ENCODE measurements at places on chromosomes 1 and 21. TPM values are rescaled to one million over a fixed set of nuclear protein-coding genes. Genes with fewer than 3 reads are reported as not detected.

DNA sequence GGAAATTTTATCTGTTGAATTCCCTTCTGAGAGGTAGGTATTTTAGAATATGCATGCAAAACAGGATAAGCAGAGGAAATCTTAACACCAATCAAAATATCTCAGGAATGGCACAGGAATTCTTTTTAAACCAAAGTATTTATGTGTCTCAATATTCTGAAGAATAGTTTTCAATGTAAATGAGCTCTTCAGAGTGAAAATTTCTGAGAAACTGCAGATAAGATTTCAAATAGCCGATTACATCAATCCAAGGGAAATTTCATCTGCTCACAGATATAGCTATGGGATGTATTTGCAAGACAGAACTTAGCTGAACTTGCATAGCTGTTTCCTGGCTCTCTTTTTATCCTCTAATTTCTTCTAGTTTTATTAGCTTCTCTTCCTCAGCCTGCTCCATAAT is 209.5 kb downstream of the GRIK1 start:
- no peak for DNase-seq

- DNase-seq: peak; percentile 74
Measured at GRCh38 chr1:2783069-2783434, 18.4 kb downstream of the TTC34 start.

DNA sequence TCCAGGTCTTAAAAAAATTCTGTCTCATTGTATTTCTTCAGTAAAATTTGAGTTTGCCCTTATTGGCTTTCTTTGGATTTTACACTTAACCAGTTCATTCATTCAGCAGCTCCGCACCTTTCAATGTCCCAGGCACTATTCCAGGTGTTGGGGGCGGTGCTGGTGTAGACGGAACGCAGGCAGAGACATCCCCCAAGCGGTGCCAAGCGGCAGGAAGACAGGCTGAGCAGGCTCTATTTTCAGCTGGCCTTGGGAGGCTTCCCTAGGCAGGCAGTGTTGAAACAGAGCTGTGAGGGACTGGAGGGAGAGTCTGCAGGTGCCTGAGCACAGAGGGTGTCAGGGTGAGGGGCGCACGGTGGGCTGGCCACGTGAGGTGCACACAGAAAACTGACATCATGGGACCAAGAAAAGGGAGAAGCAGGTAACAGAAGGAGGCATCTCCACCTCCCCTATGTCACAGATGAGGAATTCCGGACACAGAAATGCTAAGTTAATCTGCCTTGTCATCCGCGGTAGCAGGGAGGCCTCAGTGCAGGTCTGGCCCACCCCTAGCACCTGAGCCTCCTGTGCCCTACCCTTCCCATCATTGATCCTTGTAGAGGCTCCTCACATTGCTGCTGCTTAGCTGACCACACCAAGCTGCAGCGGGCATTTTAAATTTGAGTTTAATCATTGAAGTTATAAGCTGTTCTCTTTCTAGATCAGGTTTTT is 40.8 kb downstream of the SLC37A1 start:
- no peak for DNase-seq

DNA sequence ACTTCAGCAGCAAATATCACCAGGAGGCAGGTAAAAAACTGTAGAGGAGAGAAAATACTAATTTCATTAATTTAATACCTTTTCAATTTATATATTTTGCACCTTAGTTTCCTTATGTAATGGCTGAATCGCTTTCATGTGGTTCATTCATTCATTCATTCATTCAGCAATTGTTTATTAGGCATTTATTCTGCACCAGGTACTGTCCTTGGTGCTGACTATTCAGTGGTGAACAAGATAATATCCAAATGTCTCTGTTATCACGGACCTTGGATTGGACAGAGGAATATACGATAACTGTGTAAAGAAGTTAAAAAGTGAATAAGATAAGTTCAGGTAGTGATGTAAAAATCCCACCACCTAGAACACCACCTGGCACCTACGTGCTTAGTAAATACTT is 28.8 kb downstream of the TSPAN2 start:
- DNase-seq: no peak

DNA sequence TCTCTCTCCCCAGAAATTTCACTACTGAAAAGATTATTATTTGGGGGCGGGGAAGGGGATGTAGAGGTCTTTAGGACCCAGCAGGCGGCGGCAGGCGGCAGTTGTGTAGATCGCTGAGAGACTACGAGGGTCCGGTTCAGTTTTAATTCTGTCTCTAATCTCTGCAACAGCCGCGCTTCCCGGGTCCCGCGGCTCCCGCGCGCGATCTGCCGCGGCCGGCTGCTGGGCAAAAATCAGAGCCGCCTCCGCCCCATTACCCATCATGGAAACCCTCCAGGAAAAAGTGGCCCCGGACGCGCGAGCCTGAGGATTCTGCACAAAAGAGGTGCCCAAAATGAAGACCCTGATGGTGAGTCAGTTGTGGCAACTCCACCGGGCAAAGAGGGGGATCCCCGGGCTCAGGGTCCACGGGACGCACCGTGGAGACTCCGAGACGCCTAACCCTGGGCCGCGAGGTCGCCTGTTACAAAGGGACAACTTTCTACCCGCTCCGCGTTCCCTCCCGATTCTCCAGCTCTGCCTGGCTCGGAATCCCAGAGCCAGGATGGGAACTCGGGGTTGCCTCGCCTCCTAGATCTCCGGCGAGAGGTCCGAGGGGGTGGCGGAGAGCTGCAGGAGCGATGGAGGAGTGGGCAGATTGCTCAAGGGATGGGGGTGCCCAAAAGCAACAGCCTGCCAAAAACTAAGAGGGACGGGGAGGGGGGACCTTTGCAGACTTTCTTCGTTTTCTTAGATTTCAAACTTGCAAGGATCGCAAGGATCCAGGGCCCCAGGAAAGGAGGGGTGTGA is at the start of gene ST6GALNAC5:
Gene ST6GALNAC5 (plus strand): TSS at position 139 of the 789 bp plus-strand sequence.
- DNase-seq: no peak

DNA sequence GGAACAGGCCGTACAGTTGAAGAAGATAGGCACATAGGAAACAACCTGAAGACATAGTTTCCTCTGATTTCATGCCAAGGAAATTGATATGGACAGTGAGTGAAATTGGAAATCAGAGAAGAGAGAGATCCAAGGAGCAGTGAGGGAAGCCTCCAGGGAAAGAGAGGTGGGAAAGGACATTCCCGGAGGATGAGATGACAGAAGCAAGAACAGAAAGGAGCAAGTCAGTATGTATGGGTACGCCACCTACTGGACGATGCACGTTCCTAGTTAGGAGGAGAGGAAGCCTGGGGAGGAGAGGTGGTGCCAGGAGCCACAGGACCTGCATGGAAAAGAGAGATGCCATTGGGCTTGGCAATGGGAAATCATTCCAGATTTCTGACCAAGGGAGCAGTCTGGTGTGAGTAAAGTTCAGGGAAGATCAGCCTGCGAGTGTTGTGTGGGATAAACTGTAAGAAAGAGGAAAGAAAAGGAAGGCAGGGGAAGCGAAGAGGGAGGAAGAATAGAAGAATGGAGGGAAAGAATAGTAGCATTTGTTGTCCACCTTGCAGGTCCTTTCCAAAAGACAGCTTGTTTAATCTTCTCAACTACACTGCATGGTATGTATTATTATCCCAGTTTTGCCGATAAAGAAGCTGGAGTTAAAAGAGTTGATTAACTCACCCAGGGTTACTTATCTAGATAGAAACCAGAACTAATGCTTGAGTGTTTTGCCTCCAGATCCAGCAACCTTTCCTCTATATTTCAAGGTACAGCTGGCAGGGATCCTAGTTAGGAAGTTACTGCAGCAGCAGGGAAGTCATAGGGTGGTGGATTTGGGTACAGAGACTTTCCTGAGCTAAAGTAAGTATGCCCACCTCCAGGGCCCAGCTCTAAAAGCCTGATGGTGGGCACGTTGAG is 27.4 kb downstream of the C1orf116 start:
- DNase-seq: no peak

- no peak for DNase-seq
Measured at GRCh38 chr1:83641796-83642443, 357.0 kb downstream of the TTLL7 start.

Gene ARHGEF16
- 3.2 TPM for total RNA-seq

Gene TMEM81
- 3.6 TPM for total RNA-seq

Gene LCE3B
- not detected for total RNA-seq

Gene TSSK3
- 3.5 TPM for total RNA-seq

Gene HAO2
- not detected for total RNA-seq
